ENCODE measurements at places on chromosomes 13 and 19.

- DNase-seq = no peak
Measured at GRCh38 chr13:73737214-73737613, 397.0 kb downstream of the KLF12 start.

DNA sequence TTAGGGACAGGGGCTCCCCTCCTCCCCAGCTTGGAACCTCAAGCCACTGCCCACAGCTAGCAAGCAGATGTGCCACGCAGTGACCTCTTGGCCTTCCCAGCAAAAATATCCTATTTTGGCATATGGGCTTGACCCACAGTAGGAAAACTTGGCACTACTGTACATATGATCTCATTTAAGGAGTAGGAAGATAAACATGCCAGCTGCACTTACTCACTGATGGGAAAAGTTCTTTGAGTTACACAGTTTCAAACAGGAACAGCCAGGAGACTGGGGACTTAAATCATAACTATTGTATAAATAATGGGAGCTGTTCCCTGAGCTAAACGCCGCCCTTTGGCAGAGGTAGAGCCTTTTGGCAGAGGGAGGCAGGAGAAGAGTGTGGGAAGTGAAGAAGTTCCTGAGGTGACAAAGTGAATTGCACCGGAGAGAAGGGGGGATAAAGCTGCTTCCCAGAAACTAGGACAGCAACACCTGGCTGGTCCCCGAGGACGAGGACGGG, 6.1 kb downstream of the SACS start:
- DNase-seq = peak; percentile 86

- DNase-seq = no peak
Measured at GRCh38 chr13:52911340-52911739, 62.9 kb upstream of the PCDH8 start.

DNA sequence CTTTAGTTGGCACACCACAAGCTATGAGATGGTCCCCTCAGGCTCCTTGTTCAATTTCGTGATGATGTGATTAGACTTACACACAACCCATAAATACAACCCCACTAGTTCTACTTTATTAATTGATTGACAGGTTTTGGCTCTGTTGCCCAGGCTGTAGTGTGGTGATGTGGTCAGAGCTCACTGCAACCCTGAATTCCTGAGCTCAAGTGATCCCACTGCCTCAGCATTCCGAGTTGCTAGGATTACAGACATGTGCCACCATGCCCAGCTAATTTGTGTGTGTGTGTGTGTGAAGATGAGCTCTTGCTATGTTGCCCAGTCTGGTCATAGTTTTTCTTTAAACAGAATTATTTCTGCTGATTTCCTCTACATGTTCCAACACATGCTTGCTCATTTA, 17.5 kb upstream of the HTR2A start:
- DNase-seq = no peak

DNA sequence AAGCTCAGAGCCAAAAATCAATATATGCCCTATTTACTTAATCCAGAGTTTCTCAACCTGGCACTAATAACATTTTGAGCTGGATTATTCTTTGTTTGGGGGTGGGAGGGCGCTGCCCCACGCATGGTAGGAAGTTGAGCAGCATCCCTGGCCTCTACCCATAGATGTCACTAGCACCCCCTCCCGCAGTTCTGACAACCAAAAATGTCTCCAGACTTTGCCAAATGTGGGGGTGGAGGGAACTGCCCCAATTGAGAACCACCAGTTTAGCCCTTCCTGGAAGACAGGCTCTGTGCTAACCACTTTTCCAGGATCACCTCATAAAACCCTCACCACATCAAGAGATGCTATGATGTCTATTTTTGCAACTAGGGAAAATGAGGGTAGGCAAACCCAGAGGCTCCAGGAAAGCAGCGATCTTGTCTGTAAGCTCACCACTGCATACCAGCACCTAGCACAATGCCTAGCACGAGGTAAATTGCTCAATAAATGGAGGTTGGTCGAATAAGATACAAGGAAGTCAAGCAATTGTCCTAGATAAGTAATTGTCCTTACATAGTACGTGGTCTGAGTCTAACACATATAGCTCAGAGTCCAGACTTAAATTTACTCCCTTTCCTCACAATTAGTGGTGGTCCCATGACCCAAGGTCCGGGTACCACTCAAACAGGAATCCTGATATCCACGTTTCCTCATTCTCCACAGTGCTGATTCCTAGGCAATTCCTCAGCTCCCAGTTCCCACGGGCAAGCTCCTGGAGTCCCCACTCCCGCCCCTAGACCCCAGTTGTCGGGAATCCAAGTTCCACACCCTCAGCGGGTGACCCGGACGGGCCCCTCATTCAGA, 892 bp downstream of the TRIR start:
- peak; percentile 63 for DNase-seq

GRCh38 chr19:14826006-14826405, 9.0 kb downstream of the OR7A5 start:
- DNase-seq = no peak

DNA sequence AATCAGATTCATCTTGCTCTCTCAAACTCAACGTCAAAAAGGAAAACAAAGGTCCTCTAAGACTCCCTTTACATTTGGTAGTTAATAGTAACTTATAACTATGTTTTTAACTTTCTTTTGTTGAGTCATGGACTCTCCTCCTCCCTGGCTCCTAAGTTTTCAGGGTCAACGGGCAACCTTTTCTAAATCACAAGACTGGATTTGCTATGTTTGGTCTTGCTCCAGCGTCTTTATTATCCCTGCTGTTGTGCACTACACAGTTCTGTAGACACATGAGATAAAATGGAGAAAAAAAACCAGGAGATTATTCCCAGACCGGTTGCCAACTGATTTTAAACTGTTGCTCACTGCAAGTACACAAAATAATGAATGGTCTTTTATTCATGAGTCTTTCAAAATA, 1.9 kb upstream of the ITM2B start:
- peak; percentile 91 for DNase-seq

DNA sequence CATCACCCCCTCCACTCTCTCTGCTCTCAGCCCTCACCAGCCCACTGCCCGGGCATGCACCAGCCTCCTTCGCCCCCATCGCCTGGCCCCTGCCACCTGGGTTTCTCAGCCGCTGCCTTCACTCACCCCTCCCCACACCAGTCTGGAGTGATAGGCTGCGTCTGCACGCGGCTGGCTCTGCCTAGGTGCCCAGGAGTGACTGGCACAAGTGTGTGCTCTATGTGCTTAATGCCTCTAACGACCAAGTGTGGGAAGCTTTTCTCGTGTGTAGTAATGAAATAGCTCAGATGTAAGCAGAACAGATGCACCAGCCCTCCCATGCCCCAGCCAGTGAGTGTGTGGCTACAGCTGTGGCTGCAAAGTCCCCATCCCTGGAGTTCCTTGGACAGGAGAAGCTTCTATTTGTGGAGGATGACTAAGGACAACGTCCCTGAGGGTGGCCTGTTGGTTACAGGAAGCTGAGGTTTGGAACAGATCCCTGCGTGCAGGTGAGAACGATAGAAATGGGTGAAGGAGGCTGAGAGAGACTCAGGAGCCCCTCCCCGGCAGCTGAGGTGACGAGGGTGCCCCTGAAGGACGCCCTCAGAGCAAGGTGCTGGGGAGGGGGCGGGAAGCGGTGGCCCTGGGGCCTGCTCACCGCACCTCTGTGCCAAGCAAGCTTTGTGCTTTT, 35.6 kb downstream of the ATP11A start:
- DNase-seq = no peak

- no peak for DNase-seq
Measured at GRCh38 chr13:100674572-100674871, at the start of gene TMTC4. Gene TMTC4 (minus strand): TSS chr13:100674795. CDS start chr13:100670362, 4,433 bp downstream.

DNA sequence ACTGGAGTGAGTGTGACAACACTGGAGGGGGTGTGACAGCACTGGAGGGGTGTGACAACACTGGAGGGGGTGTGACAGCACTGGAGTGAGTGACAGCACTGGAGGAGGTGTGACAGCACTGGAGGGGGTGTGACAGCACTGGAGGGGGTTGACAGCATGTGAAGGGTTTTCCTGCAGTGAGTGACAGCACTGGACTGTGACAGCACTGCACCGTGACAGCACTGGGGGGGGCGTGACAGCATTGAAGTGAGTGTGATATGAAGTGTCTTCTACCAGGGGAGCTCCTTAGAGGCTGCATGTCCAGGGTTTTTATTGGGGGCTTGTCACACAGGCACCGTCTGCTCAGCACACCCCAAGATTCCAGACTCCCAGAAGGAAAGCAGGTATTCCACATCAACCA, 274.8 kb downstream of the TEX29 start:
- DNase-seq = no peak

DNA sequence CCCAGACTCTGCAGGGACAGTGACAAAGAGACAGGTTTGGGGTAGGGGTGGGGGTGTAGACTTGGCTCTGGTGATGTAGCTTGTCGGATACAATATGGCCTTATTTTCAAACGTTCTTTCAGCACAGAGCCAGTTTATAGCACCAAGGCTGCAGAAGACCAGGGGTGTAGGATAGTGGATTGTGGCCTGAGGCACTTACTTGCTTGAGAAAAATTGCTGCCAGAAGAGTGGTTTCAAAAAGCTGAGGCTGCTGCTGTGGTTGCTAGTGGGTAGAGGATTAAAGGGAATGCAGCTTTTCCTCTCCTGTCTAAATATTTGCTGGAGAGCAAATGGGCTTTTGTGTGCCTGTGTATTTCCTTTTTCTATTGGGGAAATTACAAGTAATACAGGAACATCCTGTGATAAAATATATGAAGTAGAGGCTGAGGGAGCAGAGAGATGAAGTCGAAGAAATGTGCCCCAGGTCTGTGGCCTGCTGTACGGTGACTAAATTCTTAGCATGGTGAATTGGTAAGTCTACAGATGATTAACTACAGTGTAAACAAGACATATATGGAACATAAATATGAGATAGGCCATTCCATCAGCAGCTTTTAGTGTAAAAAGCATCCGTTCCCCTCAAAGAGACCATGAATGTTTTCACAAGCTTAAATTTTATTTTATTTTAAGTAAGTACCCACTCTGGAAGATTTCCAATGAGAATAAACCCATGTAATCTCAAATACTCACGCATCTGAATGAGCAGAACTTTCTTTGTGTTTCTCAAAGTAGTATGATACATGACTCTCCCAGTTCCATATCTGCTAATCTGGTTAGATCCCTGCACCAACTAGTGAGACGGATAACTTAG, 112.9 kb downstream of the LRCH1 start:
- DNase-seq = no peak

DNA sequence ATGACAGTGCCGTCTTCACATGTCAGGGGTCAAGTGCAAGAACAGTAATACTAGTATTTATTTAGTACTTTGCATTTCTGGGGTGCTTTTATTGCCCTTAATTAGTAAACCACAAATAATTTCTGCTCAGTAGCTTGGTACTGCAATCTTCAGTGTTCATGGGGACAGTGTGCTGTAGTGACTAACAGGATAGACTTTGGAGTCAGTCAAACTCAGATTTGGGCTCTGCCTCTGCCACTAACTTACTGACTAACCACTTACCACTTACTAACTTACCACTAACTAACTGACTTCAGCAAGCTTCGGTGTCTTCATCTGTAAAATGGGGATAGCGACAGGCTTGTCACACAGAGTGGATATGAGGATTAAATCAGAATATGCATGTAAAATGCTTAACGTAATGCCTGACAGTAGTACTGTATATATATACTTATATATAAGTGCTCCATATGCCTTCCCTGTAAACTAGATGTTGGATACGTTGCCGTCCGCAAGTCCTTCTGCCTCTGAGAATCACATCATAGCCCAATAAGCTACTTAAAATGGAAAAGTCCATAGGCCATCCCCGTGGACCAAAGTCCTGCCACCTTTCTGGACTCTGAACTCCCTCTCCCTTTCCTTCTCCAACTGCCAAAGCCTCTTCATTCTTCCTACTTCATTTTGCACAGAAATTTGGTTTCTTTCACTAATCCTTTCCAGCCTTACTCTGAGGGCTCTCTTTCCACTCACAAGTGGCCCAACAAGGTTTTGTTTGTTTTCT, 158.1 kb downstream of the ZIC5 start:
- no peak for DNase-seq

- no peak for DNase-seq
Measured at GRCh38 chr13:94921181-94921580, 208.8 kb upstream of the SOX21 start.

GRCh38 chr13:106306748-106307277, 228.6 kb downstream of the EFNB2 start:
- DNase-seq = no peak

DNA sequence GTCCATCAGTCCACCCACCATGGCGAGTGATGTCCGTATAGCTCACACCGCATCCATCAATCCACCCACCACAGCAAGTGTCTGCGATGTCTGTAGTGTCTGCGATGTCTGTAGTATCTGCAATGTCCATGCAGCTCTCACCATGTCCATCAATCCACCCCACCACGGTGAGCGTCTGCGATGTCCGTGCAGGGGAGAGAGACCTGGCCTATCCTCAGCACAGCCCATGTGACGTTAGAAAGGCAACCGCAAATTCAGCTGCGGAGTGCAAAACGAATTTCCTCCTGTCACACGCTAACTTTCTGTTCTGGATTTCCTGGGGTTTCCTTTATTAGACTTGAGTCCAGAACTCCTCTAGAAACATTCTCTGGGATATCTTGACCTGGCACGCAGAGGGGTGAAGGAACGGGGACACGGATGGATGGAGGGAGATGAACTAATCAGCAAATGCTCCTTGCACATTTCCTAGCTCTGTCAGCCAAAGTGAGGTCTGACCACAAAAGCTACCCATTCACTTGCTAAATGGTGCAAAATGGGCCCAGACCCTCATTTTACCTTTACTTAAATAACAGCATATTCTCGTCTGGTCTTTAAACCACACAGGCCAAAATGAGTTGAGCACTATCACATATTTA, 18.3 kb downstream of the RASA3 start:
- no peak for DNase-seq

DNA sequence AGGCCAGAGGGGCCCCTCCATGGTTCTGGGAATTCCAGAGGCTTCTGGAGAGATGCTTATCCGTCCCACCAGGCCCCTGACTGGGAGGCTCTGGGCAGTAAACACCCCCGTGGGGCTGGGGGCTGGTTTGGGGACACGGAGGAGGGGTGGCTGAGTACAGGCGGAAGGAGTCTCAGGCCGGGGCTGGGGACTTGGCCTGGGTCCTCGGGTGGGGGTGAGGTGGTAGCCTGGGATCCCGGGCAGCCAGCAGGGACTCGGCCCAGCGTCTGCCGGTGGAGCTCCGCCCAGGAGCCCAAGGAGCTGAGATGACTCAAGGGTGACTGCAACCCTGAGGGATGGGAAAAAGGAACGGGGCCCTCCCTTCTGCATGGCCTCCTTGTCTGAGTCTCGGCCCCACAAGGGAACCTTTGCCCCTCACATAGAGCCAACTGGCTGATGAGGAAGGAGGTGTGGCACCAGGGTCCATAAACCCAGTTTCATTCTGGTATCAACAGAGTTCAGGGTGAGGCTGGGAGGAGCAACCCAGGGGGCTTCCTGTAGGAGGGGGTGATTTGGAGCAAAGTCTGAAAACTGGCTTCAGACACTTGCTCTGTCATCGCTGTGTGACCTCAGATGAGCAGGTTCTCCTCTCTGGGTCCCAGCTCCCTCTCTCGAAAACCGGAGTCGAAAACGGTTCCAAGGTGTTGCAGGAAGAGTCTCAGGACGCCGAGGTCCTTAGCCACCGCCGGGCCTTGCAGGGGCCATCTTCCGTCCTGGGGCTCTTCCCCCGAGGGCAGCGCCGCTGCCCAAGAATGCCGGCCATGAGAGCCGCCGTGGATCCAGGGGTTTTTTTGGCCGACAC, 809 bp downstream of the MISP start:
- DNase-seq = peak; percentile 80

GRCh38 chr13:76000131-76000530, 364.0 kb downstream of the LMO7 start:
- no peak for DNase-seq
